Sciatic nerve (tissue), 2 donors: ENCODE measurements at places on chromosomes 3 and 15. TPM values are rescaled to one million over a fixed set of nuclear protein-coding genes. Genes with fewer than 3 reads are reported as not detected.

Gene ITGB5
- 138 TPM for total RNA-seq

- DNase-seq: no peak
Measured at GRCh38 chr15:100537331-100537730, 8.6 kb upstream of the CERS3 start.

DNA sequence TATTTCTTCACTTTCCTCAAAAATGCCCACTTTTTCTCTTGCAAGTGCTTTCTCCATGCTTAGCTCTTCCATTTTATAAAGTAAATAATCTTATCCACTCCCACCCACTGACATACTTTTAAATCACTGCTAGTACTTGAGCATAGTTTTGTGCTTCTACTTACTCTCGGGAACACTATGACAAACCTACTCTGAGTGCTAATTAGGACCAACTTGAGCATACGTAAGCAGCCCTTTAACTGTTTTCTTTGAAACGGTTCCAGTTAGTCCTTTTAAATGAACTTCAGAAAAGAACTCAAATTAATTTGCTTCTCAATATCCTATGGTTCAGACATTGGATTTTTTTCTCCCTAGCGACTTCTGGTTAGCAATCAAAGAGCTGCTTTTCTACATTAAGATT is 280.0 kb upstream of the SOX2 start:
- DNase-seq: no peak

- no peak for DNase-seq
Measured at GRCh38 chr3:34066328-34066727, 267.9 kb downstream of the PDCD6IP start.

- DNase-seq: no peak
Measured at GRCh38 chr3:188439080-188439479, 285.1 kb downstream of the LPP start.
